ENCODE measurements at places on chromosomes 4 and X.
A peak's percentile ranks its signal among the peaks of the same experiment; 100 is the strongest.

GRCh38 chrX:10098270-10098713 is 58.5 kb upstream of the CLCN4 start:
- DNase-seq, result no peak

GRCh38 chr4:173446416-173446815 is 47.5 kb upstream of the SCRG1 start:
- DNase-seq, result no peak

DNA sequence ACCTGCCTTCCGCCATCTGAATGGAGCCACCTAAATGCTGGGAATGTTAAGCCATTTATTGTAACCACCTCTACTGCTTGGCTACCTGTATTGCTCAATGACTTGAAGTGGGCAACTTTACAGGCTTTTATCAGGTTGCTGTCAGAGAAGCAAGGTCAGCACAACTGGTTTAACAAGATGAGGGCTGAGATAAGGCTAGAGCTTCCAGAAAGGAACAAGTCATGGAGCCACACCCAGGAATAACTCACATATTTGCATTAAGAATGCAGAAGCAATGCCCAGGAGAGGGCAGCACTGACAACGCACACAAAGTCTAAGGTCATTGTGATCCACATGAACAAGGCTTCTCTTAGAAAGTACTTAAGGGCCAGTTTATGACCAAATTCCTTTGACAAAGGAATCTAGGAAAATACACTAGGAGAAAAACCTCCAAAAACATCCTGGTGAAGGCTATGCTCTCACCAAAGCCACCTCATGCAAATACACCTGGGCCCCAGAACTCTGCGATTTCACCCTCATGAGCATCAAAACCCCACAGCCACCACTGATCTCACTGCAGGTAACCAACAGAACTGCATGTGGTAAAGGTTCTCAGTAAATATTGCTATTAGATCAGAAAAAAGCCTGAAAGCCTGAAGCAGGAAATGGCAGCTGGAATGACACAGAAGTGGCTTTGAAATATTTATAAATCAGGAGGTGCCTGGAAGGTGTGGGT is 15.0 kb upstream of the STS start:
- DNase-seq, result peak; percentile 17

DNA sequence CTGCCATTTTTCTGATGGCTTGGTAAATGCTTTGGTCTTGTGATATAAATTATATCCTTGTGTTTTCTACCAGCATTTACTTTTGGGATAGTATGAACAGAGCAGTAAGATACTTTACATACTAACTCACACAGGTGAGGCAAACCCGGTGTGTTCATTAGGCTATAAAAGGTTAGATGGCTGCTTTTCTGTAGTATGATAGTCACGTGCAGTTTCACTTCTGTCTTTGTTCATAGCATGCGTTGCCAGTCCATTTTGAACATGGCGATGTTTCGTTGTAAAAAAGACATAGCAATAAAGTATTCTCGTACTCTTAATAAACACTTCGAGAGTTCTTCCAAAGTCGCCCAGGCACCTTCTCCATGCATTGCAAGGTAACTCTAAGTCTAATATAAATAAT is 88.4 kb downstream of the KLHL8 start:
- DNase-seq, result no peak

- DNase-seq, result no peak
Observed at GRCh38 chr4:55485821-55486220, 60.9 kb downstream of the CLOCK start.

DNA sequence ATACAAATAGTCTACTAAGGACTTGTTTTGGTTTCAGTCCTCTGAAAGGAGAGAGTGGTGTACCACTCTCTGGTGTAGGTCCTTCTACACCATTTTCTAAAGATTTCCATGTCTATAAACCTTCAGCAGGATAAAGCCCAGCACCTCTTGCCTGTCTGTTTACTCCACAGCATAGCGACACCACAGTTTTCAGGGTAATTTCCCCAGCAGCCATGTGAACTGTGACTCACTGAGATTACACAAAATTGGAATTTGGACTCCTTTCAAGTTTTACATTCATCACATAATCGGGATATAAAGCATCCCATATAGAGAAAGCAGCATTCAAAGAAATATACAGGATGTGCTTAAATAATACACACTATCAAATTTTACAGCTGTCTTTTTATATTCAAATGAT is 229.6 kb downstream of the PRDM5 start:
- DNase-seq, result no peak

DNA sequence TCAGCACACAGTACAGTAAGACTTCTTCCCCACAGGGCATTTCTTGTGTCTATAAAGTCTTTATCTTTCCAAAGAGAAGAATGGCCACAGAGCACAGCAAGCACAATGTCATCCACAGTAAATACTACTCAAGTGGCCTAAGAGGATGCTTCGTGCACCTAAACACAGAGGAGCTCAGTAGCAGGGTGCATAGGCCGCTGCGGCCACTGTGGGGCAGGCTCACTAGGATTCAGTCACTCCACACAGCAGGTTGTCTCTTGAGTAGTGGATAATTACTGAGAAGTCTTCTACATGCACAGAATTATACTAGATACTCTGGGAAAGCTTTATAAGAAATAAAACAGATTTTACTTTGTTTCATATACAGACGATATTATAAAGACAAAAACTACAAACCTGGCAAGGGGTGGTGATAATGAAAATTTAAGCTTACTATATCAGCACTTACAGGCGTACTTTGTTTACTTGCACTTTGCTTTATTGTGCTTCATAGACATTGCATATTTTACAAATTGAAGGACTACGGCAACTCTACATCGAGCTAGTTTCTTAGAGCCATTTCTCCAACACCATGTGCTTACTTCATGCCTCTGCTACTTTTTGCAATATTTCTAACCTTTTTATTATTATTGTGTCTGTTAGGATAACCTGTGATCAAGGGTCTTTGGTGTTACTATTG is 78.5 kb downstream of the PRDM5 start:
- DNase-seq, result no peak

- DNase-seq, result no peak
Observed at GRCh38 chrX:46576458-46576857, 2.9 kb downstream of the CHST7 start.

Data from hematopoietic multipotent progenitor cell treated with erythropoietin and hydrocortisone succinate and interleukin-3 and kit ligand, for 17 days (in vitro differentiated cells).